ENCODE measurements at places on chromosomes 5 and 9.

- no peak for DNase-seq
Measured at GRCh38 chr5:113806904-113807303, 293.4 kb downstream of the YTHDC2 start.

- no peak for DNase-seq
Measured at GRCh38 chr5:150627731-150628545, 12.5 kb upstream of the SYNPO start.

DNA sequence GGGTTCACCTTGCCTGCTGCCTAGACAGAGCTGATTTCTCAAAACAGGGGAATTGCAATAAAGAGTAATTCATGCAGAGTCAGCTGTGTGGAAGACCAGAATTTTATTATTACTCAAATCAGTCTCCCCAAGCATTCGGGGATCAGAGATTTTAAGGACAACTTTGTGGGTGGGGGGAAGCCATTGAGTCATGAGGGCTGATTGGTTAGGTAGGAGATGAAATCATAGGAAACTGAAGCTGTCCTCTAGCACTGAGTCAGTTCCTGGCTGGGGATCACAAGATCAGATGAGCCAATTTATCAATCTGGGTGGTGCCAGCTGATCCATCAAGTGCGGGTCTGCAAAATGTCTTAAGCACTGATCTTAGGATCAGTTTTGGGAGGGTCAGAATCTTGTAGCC, 159.1 kb upstream of the MAP1B start:
- DNase-seq: no peak

GRCh38 chr9:92097997-92098482, 17.2 kb downstream of the SPTLC1 start:
- DNase-seq: no peak

DNA sequence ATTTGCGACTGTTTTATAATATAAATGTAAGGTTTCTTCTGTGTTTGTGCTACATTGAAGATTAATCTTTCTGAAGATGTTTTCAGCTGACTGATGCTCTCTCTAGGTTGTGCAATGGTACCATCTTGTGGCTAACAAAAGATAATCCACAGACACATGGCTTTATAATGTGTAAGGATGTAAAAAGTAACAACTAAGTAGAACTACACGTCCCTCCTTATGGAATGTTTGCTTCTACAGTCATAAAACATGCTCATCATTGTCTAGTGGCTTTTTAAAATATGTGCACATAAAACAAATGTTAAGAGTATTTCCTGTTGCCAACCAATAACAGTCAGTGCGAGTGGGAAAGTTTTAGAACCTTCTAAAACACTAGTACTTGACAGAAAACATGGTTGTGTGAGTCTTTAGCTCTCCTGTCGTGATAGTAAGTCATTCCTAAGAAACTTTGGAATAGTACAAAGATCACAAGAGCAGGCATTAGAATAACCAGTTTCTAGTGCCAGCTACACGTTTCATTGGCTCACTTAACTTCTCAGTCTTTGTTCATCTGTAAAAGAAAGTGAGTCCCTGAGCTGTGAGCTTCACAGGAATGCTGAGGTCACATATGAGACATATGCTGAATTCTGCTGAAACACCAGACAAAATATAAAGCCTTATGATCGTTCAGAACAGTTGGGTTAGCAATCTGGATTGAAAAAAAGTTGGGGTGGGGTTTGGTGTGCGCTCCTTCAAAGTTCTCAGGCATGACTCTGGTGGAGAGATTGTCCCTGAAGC, 75.7 kb upstream of the GLIS3 start:
- no peak for DNase-seq

GRCh38 chr9:111180811-111181210, 142.5 kb upstream of the LPAR1 start:
- DNase-seq: no peak

DNA sequence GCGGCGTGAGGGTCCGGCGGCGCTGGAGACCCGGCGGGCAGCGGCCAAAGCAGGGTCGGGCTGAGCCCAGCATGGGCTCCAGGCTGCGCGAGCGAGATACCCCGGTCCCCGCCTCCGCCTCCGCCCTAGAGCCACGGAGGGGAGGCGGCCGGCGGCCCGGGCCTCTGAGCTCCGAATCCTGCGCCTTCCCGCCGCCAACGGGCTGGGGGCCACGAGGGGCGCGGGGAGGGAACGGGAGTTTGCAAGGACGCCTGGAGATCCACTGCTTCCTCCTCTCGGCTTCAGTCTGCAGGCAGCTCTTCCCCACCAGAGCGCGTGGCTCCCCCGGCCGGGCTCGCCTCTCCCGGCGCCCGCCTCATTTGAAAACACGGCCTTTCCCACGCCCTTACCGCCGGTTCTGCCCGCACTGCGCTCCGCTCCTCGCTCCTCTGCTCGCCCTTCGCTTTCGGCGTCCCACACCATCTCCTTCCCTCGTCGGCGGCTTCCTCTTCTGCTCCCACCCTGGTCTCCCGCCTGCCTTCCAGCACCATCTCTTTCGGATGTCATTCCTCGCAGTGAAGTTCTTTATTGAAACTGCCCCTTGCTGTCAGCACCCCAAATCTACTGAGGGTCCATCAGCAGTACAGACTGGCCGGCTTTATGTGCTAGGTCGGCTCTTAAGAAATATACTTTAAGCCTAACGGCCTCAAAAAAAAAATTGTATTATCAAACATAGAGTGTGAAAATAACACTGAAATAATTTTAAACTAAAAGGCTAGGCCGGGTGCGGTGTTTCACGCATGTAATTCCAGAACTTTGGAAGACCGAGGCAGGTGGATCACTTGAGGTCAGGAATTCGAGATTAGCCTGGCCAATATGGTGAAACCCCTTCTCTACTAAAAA, 105.0 kb upstream of the FAM120A start:
- no peak for DNase-seq

- no peak for DNase-seq
Measured at GRCh38 chr9:121651295-121652020, at the start of gene DAB2IP. Gene DAB2IP, plus strand, starts transcription at chr9:121651634. Its CDS starts 142 bp downstream, at chr9:121651776.

- no peak for DNase-seq
Measured at GRCh38 chr9:135281791-135282737, 194.6 kb downstream of the OLFM1 start.

- DNase-seq: no peak
Measured at GRCh38 chr9:71647094-71647591, 121.2 kb downstream of the CEMIP2 start.

- DNase-seq: no peak
Measured at GRCh38 chr9:93860694-93861658, 94.2 kb downstream of the BARX1 start.

GRCh38 chr5:150789943-150790611, 11.5 kb downstream of the SMIM3 start:
- DNase-seq: no peak

- no peak for DNase-seq
Measured at GRCh38 chr5:118548761-118549720, 439.3 kb downstream of the DTWD2 start.

DNA sequence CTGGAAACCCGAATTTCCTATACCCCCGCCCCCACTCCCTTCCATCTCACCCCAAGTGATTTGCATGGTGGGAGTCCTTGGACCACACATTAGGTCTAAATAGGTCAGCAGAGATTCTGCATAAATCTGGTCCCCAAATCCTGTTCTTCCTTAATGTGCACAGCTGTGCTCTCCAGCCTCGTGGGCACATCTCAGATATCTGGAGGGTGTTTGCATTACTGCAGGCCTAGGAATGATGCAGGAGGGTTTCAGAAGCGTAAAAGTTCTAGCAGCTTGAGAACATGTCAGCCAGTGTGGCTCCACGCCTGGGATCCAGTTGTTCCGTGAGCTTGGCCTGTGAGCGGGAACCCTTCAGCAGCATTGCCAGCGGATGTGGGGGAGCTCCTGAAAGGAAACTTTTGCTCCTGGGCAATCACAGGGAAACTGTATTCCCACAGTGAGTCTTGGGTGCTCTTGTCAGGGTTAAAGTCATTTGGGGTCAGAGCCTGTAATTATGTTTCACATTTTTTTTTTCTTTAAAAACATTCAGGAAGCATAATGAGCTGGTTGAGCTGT, 12.9 kb downstream of the ARHGAP26 start:
- no peak for DNase-seq

GRCh38 chr9:96156171-96156974, 145.6 kb downstream of the HSD17B3 start:
- DNase-seq: no peak

DNA sequence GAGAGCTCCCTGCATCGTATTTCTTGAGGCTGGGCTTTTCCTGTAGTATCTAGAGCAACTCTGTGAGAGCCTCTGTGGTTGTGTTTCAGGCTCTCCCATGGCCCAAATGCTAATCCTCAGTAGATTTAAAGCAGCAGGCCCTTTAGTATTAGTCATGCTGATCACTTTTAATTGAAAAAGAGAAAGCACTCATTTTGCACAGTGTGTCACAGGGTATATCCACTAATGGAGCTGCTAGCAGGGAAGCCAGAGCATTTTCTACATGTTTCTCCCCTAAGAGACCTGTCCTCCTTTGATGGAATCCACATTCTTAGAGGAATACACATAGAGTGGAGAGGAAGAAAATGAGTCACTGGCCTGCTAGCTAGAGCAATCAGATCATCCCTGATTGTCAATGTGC, 348.5 kb downstream of the TMEM232 start:
- no peak for DNase-seq

DNA sequence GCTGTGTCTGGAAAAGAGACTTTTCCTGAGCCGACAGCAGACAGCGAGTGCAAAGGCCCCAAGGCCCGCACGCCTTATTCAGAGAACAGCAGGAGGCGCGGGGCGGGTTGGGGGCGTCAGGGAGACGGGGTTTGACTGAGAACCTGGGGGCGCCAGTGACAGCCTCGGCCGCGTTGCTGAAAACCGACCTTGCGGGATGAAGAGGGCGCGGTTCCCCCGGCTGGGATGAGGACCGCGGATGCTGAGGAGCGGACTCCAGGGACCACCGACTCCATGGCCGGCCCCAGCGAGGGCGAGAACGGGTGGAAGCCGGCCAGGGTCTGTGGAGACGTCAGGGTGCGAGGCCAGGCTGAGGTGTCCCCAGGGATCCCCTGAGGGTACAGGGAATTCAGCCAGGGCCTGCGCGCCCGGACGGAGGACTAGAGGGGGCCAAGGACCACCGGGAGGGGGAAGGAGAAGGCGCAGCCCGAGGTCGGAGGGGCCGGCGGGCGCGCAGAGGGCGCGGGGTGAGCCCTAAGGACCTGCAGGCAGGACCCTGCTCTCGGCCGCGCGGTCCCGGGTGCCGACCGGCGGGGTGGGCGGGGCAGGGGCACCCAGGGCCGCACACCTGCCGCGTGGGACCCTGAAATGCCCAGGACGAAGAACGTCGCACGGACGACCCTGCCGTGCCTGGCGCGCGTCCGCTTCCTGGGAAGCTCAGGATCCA, 837 bp upstream of the AHRR start:
- no peak for DNase-seq

DNA sequence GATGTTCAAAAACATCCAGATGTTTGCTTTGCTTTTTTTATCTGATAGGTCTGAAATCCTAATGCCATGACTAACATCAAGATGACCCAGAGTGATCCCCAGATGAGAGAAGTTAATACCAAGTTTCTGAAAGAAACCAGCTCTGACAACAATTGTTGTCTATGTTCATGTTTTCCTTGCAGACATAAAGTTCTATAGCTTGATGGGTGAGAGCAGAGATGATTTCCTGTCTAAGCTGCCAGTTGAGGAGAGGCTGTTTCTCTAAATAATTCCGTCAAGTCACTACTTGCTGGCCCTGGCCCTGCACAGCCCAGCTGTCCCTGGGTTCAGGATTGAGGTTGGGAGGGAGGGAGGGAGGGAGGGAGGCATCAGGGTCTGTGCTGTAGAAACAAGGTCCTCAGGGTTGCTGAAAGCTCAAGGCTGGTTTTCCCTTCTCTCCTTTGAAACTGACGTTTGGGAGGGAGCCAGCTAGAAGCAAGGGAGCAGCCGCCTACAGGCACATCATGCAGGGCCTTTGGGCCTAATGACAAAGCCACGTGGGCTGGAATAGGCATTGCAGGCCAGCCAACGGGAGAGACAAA, 3.9 kb downstream of the SPARC start:
- no peak for DNase-seq

GRCh38 chr9:107744873-107745272, 255.3 kb upstream of the KLF4 start:
- no peak for DNase-seq

DNA sequence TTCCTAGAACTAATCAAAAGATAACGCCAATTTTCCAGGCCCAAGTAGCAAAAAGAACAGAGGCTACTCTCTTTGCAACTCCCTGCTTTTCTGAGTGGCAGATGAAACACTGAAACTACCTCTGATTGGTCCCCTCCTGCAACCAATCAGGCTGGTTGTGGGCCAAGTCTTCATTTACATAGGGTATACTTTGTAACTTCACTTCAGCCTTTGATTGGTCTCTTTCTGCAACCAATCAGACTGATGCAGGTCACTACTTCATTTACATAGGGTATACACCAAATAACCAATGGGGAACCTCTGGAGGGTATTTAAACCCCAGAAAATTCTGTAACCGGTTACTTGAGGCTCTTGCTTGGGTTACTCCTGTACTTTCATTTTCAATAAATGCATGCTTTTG, 289.6 kb downstream of the MED10 start:
- DNase-seq: no peak

DNA sequence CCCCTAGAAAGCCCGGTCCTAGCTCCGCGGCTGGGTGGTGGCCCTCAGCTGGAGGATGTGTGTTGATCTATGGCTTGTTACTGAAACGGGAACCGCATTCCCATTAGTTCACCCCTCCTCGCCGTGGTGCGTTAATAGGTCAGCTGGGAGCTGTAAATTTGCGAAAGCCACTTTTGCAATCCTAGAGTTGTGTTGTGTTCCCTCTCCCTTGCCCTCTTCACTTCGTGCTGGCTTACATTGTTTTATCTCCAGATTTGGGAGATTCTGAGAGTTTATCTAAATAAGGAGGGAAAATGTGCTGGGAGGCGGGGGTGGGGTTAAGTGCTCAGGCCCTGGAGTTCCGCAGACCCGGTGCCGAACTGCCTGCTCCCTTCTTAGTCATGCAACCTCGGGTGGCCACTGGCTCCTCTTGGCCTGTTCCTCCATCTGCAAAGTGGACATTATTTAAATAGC, 62.8 kb downstream of the HMCN2 start:
- no peak for DNase-seq

GRCh38 chr5:980966-981365, 27.6 kb upstream of the NKD2 start:
- no peak for DNase-seq

- DNase-seq: no peak
Measured at GRCh38 chr5:10507575-10508096, 56.2 kb upstream of the ANKRD33B start.

DNA sequence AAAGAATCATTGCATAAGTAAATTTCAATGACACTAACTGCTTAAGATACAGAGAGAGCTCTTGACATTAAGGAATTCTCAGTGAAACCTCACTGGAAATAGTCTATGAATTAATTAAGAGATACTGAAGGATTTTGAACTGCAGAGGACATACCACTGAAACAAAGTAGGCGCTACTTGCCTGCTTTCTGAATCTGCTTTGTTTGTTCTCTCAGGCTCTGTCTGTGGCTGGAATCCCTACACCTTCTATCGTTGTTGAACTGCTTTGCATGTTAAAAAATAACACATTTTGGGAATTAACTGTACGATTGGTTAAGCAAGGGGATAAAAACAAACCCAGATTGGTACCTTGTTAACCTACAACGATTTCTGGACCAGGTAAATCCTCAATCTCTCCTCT, 435.2 kb downstream of the PDE4D start:
- no peak for DNase-seq

- DNase-seq: no peak
Measured at GRCh38 chr5:53350991-53351770, 129.2 kb upstream of the FST start.

All from activated CD4-positive, CD25-positive, alpha-beta regulatory T cell (primary cell).